HAP-1 (cell line): ENCODE measurements at places on chromosomes 11 and 22.

DNA sequence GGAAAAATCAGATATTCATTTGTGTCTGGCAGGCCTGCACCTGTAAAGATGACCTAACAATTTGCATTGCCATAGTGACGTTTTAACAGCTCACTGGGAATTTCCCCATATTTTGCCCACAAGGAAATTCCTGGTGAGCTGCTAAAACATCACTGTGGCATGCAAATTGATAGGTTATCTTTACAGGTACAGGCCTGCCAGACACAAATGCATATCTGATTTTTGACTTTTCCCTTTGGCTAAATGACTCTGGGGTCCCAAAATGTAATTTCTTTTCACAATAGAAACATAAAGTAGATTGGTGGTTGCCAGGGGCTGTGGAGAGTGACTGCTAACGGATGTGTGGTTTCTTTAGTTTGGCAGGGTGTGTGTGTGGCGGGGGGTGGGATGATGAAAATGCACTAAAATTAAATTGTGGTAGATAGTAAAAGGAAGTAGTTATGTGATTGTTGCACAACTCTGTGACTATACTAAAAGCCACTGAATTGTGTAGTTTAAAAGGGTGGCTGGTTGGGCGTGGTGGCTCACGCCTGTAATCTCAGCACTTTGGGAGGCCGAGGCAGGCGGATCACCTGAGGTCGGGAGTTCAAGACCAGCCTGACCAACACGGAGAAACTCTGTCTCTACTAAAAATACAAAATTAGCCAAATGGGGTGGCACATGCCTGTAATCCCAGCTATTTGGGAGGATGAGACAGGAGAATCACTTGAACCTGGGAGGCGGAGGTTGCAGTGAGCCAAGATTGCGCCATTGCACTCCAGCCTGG is 18.5 kb upstream of the FEZ1 start:
- no peak for DNase-seq

GRCh38 chr11:41868606-41869005 is 409.2 kb upstream of the LRRC4C start:
- no peak for DNase-seq

DNA sequence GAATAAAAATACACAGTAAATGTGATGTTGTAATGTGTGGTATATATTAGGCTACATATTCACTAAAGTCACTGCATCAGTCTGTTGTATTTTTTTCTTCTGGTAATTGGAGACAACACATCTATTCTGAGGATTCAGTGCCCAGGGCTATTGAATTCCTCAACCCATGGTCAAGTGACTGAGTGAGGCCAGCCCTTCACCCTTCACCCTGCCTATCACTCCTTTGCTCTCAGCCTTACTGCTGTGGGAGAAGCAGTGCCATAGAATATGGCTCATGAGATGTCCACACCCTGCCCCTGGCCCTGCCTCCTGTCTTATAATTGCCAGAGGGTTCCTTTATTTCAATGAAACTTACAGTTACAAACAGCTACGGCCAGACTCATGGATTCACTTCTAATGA is 295.6 kb downstream of the NTM start:
- DNase-seq: no peak

- DNase-seq: no peak
These were observed 122.2 kb downstream of the ABTB2 start for GRCh38 chr11:34235591-34236071.

DNA sequence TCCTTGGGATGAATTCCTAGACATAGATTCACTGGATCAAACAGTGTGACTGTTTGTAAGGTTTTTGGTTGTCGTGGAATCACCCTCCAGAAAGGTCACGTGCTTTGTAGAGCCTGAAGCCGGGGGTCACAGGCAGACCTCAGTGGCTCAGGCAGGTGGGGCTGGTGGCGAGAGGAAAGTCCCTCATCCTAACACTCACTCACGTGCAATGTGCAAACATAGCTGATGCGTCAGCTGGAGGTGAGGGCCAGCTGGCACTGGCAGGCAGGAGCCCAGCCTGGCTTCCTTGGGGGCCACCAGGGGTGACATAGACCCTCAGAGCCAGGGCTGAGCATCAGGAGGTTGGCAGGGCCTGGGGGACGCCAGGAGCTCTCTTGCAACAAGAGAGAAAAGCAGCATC is 90.0 kb downstream of the ARHGAP8 start:
- DNase-seq: no peak

GRCh38 chr11:29255401-29255800 is 761.4 kb downstream of the KCNA4 start:
- no peak for DNase-seq

DNA sequence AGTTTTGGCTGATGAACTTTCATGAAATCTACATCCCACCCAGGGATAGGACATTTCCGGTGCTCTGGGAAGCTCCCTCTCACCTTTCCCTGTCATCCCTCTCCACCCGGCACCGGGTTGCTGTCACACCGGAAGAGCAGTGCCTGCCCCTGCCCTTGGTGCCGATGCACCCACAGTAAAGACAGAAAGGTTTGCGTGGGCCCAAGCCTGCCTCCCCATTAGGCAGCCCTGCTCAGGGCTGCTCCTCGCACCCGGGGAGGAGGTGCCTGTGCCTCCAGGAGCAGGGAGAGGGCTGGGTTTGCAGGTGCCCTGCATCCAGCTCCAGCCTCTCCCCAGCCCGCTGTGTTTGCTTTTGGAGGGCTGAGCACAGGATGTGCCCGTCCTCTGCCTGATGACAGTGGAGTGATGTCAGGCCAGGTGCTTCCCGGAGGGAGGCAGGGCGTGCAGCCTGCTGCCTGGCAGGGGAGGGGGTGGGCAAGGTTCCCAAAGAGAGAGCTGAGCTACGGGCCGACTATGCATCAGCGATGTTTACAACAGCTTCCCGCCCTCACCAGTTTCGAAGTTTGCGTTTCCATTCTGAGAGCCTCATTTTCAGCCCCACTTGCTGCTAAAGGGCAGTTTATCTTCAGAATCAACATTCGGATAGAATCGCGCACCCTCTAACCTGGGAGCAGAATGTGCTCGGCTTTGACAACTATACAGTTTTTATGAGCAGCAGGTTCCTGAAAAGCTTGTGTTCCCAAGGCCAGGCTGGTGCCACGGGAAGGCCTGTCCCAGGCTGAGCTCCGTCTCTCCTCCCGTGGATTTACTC is 83.2 kb upstream of the CLDN5 start:
- DNase-seq: no peak

DNA sequence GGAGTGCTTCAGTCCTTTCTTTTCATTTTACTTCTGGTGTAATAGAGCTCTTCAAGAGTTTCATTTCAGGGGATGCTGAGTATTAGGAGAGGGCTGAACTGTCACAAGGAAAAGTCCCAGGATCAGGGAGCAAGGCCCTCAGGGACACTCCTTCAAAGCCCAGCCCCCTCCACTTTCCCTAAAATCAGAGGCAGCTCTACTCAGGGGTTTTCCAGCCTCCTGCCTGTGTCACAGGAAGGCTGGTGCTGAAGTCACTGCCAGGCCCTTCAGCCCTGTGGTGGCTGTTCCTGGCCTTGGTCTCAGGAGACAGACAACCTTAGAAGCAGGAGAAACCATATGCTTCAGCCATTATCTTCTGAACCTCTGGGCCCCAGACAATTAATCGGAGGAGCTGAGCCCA is 36.4 kb upstream of the KIRREL3 start:
- no peak for DNase-seq

GRCh38 chr11:108718466-108718865 is 53.6 kb downstream of the DDX10 start:
- no peak for DNase-seq

DNA sequence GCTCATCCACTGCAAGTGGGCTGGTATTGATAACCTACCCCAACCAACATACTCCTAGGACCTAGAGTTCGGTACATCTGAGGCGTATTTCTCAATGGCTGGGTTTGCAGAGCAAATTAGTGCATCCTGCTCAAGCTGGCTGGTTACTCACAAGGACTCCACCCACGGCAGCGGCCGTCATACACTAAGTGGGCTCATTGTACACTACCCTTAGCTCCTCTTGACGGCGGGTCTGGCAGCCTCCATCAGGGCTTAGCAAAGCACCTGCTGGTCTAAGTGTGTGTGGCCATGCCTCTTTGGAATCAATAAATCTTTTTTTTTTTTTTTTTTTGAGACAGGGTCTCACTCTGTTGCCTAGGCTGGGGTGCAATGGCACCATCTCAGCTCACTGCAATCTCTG is 20.2 kb upstream of the KCNJ11 start:
- DNase-seq: no peak

GRCh38 chr11:86672007-86672621 is at the start of gene ME3:
Gene ME3 (minus strand): TSS chr11:86672616.
- DNase-seq: no peak

GRCh38 chr11:131666617-131667016 is 296.2 kb downstream of the NTM start:
- DNase-seq: no peak

GRCh38 chr11:567629-568292 is 7.0 kb downstream of the RASSF7 start:
- no peak for DNase-seq

DNA sequence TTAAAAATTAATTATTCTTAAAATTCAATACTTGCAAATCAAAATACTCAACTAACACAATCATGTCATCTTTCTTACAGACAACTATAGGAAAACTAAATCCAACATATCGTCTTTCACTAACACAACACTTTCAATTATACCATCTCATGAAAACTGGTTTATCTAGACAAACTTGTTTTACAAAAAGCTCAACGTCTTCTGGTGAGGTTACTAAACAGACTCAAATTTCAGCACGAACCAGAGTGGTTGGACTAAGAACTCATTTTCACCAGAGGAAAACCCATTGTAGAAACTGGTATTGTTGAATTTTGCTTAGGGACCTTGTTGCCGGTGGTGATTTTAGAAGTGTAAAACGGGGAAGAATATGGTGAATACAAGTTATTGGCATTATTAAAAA is 52.2 kb downstream of the NUP98 start:
- no peak for DNase-seq

- DNase-seq: no peak
These were observed 52.6 kb upstream of the CD82 start for GRCh38 chr11:44512818-44513217.

- no peak for DNase-seq
These were observed 16.7 kb downstream of the BCL2L13 start for GRCh38 chr22:17655289-17655688.

DNA sequence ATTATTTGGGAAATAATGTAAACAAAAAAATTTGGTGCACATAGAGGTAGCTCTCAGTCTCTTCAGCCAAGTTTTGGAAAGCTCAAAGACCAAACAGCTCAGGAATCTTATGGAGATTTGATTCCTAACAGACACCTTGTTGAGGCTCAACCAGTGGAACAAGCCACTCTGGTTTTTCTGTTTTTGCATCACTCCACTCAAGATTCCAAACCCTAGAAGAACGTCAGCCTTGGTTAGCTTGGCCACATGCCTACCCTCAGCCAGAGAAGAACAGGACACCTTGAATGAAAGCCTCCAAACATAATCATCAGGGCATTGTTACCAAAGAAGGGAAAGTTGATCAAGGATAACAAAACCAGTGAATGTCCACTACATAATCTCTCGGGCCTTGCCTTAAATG is 3.8 kb upstream of the SMCO4 start:
- DNase-seq: no peak

GRCh38 chr11:119520400-119520799 is 97.4 kb upstream of the THY1 start:
- DNase-seq: no peak

- no peak for DNase-seq
These were observed 589.5 kb upstream of the B3GAT1 start for GRCh38 chr11:135001581-135001980.

GRCh38 chr11:33761471-33761870 is 12.8 kb downstream of the FBXO3 start:
- no peak for DNase-seq

- no peak for DNase-seq
These were observed 20.9 kb downstream of the PANX1 start for GRCh38 chr11:94149431-94150017.

DNA sequence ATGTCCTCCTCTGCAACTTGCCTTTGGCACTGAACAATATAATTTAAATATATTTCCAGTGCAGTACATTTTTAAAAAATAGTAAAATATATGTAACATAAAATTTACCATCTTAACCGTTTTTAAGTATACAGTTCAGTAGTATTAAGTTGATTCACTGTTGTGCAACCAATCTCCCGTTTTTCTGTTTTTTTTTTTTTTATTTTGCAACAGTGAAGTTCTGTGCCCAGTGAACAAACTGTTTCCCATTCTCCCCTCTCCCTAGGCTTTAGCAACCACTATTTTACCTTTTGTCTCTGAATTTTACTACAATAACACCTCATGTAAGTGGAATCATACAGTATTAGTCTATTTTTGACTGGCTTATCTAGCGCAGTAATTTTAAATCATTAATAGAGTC is 13.8 kb downstream of the PRRG4 start:
- DNase-seq: no peak

- DNase-seq: no peak
These were observed 61.5 kb upstream of the HMGXB4 start for GRCh38 chr22:35195821-35196220.

- no peak for DNase-seq
These were observed 8.8 kb downstream of the CCDC179 start for GRCh38 chr11:22851477-22851876.

- no peak for DNase-seq
These were observed 8.6 kb downstream of the ZNF195 start for GRCh38 chr11:3370311-3370870.

DNA sequence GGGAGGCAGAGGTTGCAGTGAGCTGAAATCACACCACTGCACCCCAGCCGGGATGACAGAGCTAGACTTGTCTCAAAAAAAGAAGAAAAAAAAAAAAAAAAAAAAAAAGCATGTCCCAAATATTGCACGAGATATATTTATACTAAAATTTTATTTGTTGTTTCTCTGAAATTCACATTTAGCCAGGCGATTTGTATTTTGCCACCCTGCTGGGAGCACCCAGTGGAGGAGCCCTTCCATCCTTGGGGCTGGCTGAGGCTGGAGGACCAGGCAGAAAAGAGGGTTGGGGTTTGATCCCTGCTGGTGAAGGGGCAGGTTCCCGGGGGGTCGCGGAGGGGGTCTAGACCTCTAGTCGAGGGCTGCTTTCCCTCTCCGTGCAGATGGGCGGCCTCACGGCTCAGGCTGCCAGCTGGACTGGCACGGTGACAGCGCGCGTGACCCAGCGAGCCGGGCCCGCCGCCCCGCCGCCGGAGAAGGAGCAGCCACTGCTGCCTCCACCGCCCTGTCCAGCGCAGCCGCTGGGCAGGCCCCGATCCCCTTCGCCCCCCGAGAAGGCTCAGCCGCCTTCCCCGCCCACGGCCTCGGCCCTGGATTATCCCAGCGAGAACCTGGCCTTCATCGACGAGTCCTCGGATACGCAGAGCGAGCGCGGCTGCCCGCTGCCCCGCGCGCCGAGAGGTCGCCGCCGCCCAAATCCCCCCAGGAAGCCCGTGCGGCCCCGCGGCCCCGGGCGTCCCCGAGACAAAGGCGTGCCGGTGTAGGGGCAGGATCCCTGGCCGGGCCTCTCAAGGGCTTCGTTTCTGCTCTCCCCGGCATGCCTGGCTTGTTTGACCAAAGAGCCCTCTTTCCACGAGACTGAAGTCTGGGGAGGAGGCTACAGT is 952 bp upstream of the CATSPERZ start:
- DNase-seq: no peak

- no peak for DNase-seq
These were observed 1311.1 kb downstream of the BRD1 start for GRCh38 chr22:48516571-48516970.

GRCh38 chr11:5225480-5225871 is 1.4 kb downstream of the HBB start:
- no peak for DNase-seq
